ENCODE measurements at places on chromosomes 3 and 15.
A peak's percentile ranks its signal among the peaks of the same experiment; 100 is the strongest.

DNA sequence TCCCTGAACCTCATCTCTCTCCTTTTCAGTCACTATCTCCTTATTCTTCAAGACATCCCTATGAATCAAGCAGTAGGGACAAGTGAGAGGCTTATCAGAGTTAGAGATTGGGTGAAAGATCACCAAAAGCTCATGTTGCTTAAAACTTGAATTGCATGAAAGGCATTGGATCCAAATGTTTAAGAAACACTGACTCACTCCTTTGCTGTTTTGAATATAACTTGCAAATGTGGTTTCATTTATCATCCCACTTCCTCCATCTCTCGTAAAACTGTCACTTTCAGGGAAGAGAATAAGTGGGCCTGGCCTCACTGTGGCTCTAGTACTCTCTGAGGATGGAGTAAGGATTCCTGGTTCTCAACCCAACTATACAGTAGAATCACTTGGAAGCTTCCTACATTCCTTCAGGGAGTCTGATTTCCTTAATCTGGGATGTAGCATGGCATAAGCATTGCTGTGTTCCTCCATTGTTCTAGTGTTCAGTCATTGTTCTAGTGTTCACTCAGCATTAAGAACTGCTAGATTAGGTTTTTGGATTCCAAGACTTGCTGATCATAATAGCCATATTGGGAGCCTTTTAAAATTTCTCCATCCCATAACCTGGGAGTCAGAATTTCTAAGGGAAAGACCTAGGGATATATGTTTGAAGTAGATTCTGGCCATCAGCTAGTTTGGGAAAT is 171.8 kb downstream of the TMEM108 start:
- no peak for DNase-seq

DNA sequence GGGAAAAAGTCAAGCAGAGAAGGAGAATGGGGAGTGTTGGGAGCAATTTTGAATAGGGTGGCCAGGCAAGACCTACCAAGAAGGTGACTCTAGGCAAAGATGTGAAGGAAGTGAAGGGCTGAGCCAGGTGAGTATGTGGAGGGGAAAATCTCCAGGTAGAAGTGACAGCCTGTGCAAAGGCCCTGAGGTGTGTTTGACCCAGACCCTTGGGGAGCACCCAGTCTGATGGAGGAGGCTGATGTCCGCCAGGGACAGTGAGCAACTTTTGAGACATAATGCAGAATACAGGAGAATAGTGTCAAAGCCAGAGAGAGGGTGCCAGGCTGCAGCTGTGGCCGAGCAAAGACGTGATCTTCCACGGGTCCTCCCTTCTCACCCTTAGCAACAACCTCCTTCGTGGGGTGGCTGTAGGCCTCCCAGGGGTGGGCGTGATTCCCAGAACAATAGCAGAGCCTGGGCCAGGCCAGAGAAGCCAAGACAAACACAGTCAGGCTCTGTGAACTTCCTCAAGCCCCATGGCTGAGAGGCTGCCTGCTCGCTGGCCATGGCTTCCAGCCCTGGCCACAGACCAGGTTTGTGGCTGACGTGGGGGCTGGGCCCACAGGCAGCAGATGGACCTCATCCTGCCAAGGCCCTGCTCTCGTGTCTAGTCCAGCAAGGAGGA is 58.1 kb downstream of the SLC6A6 start:
- no peak for DNase-seq

GRCh38 chr3:59043391-59043790 is 6.4 kb downstream of the CFAP20DC start:
- DNase-seq, result no peak

- no peak for DNase-seq
Observed at GRCh38 chr15:90571063-90571541, 41.4 kb downstream of the CRTC3 start.

DNA sequence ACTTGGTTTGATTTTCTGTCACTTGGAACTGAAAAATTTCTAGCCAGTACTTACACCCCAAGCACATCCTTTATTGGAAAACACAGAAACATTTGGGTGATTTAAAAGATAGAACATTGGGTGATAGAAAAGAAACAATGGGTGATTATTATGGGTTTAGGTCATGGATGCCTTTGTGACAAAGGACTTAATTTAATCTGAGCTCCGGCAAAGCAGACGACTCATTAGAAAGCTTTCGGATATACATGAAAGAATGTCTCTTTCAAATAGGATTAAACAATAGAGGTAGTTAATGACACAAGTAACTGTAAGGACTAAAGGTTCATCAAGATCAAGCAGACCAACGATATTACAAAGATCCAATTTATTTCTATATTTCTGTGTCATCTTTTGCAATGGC is 37.3 kb upstream of the CNTN4 start:
- no peak for DNase-seq

- DNase-seq, result no peak
Observed at GRCh38 chr3:149090461-149090860, 4.1 kb upstream of the HLTF start.

- no peak for DNase-seq
Observed at GRCh38 chr3:22713936-22714335, 489.2 kb upstream of the UBE2E2 start.

DNA sequence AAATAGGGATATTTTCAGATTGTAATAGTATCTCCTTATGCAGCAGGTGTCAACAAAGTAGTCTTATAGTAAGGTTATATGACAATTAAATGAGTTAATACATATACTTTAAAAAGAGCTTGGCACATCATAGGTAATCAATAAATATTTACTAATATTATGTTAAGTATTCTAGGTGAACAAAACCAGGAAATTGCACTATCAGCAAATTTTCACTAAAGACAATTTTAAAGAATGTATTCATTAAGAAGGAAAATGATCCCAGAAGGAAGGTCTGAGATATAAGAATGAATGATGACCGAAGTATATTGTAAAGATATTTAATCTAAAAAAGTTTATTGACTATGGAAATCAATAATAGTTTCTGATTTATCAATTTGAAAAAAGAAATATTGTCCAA is 281.9 kb downstream of the ADAMTSL3 start:
- DNase-seq, result no peak

GRCh38 chr15:50476143-50476542 is 51.9 kb downstream of the USP8 start:
- no peak for DNase-seq

DNA sequence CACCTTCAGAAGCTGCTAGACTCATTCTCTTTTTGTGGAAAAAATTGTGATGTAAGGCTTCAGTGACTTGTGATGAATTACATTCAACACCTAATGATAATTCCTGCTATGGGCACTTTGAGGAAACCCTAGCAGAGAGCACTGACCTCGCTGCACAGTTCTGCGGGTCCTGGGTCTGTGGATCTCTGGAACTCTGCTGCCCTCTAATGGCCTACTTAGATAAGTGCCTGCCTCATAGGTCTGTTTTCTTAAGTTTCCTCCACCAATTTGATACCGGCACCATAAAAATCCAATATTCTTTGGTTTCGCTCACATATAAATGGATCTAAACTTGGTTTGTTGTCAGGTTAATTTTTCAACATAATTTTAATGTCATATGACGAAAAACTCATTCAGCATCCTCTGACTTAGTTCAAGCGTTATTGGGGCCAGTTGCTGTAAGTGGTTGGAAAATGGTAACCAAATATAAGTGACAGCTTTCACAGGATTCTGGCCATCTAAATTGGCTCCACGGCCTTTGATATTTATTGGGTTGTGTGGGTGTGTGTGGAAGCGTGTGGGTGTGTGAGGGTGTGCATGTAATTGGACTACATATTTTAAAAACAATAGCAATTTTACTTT is 10.4 kb downstream of the SLITRK3 start:
- DNase-seq, result peak; percentile 62

DNA sequence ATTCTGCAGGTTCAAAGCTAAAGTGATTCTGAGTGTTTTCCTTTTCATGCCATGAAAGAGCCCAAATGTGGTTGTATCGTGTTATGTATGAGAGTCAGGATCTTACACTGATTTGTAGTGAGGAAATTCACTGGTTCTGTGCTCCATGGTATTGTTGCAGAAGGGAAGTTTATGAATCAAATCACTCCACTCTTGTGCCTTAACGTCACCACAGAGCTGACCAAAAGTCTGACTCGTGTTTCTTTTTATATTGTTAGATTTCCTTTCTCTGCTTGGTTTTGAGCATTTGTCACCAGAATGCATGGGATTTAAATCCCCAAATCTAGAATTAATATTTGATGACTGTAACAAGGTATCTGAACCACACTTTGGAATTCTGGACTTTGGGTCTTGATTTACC is 29.1 kb upstream of the SLC30A4 start:
- DNase-seq, result no peak

- DNase-seq, result no peak
Observed at GRCh38 chr3:42114130-42114725, 23.1 kb downstream of the TRAK1 start.

DNA sequence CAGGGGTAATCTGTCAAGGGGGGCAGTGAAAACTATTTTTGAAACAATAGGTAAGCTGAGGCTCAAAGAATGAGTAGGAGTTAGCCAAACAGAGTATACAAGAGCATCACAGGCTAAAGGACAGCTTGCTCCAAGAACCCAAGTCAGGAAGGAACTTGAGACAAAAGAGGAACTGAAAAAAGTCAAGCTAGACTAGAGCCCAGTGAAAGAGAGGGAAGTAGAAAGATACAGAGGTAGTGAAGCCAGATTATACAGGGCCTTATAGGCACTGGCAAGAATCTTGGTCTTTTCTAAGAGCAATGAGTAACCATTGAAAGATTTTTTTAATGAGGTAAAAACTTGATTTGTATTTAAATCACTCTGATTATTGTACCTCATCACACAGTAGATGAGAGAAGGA is 69.9 kb downstream of the FILIP1L start:
- DNase-seq, result no peak

- peak; percentile 25 for DNase-seq
Observed at GRCh38 chr3:168249205-168249549, 153.5 kb upstream of the GOLIM4 start.

DNA sequence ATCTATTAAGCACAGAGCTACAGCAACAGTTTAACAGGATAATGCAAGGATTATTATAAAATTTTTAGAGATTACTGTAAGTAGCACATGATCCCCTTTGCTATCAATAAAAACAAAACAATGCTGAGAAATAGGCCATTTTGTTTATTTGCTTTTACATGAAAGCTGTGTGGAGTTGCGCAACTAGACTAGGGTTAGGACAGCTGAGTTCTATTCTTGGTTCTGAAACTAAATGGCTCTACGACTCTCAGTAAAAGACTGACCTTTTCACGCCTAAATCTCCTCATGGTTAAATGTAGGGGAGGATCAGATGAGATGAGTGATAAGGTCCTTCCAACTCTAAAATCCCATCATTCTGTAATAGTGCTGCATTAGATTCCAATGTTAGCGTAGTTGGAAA is 25.0 kb downstream of the KCNMB2 start:
- no peak for DNase-seq

DNA sequence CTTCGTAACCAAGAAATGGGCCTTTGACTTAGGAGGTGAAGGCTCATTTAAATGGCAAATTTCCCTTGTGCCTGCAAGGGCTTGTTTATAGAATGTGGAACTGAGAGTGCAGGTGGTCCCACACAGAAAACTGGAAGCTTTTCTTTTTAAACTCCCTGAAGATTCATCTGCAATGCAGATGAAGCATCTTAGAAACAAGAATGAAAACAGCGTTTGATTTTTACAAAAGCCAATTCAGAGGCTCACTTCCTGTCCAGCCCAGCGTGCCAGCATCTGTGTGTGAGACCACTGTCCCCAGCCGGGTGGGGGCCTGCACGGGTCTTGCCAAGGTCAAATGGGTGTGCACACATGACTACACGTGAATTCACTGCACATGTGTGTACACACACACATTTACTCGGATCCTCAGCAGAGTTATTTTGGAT is 94.7 kb downstream of the LINGO1 start:
- no peak for DNase-seq

- DNase-seq, result no peak
Observed at GRCh38 chr15:41417418-41418195, 712 bp downstream of the RTF1 start.

- DNase-seq, result peak; percentile 79
Observed at GRCh38 chr15:43517354-43518196, at the start of gene MAP1A. TSS of gene MAP1A (plus strand) at chr15:43517608. CDS start at chr15:43521474, 3,866 bp downstream.

DNA sequence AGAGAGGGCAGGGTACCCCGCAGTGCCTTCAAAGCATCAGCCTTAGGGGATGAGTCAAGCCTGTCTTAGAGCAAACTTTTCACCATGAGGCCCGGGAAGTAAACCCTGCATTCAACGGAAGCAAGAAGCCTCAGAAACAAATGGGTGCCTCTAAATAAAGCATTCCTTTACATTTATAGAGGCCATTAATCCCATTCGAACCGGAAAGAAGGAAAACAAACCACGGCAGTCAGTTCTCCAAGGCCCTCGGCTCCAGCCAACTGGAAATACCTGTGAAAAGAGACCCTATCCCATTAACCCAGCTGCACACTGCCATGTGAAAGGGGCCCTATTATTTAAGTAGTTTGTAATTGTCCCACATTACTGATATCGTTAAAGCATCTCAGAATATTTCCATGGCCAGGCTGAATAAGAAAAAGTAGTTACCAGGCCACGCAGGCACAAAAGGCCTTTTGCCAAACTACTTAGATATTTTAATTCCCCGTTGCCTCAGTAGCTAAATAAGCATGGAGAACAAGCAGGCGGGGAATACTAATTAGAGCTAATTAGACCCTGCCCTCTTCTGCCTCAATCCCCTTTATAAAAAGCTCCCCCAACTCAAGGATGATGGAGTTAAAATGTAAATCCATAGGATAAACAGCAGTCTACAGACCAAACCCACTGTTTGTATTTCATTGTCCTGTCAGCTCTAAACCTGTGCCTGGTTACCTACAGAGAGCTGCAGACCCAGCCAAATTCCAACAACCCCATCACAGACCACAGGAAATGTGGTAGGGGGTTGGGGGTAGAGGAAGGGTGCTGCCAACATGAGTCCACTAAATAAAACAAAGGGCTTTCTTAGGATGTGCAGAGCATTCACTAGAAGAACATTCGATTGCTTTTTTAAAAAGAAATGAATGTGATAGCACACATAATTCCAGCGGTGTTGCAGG is 4.1 kb downstream of the ITGB5 start:
- DNase-seq, result no peak

- DNase-seq, result peak; percentile 39
Observed at GRCh38 chr3:174295306-174296092, 563.6 kb upstream of the NAALADL2 start.

- DNase-seq, result no peak
Observed at GRCh38 chr3:126937973-126938372, 44.9 kb upstream of the PLXNA1 start.

- DNase-seq, result no peak
Observed at GRCh38 chr3:48960841-48961413, 29.1 kb upstream of the P4HTM start.

- DNase-seq, result no peak
Observed at GRCh38 chr15:90142216-90143165, 40.2 kb upstream of the IDH2 start.

GRCh38 chr3:121992601-121993560 is 29.2 kb downstream of the ILDR1 start:
- DNase-seq, result no peak

GRCh38 chr3:159813822-159814531 is 174.7 kb upstream of the IL12A start:
- DNase-seq, result no peak

GRCh38 chr15:67025719-67026609 is 39.4 kb upstream of the SMAD3 start:
- DNase-seq, result no peak

DNA sequence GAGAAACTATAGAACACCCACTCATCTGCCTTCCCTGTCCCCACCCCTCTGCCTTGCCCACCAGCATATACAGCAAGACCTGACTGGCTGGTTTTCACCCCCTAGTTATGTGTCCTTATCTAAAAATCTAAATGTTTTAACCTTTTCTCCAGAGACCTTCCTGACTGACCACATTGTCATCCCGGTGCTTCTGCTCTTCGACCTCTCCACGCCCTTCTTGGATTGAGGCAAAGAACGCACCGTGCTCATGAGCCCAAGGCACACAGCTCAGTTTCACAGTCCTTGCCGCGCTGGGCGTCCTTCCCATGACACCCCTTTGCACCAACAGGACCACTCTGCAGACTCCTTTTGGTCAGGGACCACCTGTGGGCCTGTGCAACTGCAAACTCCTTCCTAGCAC is 62.7 kb downstream of the B3GNT5 start:
- DNase-seq, result no peak
